CD4-positive, alpha-beta memory T cell (primary cell): ENCODE measurements at places on chromosomes 3 and 15. TPM values are rescaled to one million over a fixed set of nuclear protein-coding genes. Genes with fewer than 3 reads are reported as not detected.

DNA sequence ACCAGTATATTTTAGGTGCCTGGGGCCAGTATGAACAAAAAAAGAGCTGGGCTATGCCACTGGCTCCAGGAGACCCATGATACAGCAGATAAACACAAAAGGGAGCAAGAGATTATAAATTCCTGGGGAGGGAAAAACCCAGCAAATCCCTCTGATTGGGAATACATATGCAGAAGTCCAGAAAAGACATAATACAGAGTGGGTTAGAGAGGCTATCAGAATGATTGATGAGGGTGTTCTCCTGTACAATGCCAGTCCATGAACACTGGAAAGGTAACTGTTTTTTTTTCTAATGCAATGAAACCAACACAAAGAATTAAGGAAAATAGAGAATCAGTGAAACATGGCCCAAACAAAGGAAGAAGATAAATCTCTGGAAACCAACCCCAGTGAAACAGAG, 5.4 kb upstream of the VPS39 start:
- no peak for DNase-seq

The RAMAC gene
- total RNA-seq, result 19.3 TPM

- no peak for DNase-seq
Measured at GRCh38 chr3:104825116-104825515, 541.6 kb upstream of the ALCAM start.

- DNase-seq, result no peak
Measured at GRCh38 chr3:111471831-111472230, 70.2 kb upstream of the CD96 start.

The GDPGP1 gene
- total RNA-seq, result 10.1 TPM

DNA sequence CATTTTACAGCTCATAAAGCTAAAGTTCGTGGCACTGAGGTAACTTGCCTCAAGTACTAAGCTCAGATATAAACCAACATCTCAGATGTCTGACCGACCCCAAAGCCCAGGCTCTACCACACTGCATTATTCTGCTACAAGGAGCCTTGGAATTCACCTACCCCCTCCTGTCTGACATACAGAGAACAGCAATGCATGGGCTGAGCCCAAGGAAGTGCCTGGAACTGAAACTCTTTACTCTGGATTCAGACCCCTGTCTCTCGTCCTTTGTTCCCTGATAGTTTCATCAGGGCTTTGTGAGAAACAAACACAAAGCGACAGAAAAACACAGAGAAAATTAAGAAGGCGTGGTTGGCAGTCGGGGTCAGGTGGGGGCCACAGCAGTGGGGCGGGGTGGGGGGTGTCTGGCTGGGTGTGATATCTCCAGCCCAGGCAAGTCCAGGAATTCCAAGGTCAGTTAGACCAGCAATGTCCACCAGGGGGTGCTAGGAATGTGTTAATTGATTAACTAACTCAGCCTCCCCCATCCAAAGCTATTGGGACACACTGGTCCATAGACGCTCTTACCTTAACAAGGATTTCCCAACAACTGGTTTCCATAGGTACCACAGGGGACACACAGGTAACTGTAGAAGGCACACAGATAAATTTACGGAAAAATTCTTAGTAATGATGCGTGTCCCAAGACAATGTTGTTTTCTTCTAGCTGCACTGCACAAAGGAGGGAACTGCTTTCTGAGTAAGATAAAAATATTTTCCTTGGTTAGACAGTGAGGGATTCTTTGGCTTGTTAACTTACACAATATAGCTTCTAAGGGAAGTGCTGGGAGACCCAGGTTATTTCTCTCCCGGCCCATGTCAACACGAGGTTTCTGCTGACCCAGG, 18.8 kb upstream of the SSUH2 start:
- DNase-seq, result no peak

The RPL22L1 gene
- total RNA-seq, result 32.3 TPM

DNA sequence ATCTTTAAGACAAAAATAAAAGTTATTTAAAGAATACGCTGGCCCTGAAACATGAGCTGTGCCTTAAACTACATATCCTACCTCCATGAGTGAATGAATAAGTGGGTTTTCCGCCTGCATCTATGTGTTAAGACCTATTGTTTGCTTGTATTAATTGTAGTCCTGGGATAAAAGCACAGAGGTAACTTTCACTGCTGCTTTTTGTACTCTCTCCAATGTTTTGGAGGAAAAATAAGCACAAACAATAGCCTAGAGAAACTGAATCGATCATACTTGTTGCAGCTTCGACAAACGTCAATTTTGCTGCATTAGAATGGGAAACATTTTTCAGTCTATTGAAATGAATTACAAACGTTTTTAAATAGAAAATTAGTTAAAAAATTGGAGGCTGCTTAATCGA, 1.3 kb upstream of the CTNNB1 start:
- DNase-seq, result no peak

DNA sequence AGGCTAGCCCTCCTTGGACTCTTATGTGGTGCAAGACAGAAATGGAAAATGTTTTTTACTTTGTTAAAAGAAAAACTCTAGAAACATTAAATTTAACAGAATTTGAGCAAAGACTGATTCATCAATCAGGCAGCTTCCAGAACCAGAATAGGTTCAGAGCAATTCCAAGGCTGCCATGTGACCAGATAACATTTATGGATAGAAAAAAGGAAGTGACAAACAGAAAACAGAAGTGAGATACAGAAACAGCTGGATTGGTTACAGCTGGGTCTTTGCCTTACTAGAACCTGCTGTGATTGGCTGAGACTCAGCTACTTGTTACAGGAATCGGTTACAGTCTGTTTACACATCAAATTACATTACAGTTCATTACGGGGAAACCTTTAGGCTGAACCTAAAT, 22.5 kb upstream of the OTOL1 start:
- no peak for DNase-seq

The ANKRD63 gene
- total RNA-seq, result not detected

DNA sequence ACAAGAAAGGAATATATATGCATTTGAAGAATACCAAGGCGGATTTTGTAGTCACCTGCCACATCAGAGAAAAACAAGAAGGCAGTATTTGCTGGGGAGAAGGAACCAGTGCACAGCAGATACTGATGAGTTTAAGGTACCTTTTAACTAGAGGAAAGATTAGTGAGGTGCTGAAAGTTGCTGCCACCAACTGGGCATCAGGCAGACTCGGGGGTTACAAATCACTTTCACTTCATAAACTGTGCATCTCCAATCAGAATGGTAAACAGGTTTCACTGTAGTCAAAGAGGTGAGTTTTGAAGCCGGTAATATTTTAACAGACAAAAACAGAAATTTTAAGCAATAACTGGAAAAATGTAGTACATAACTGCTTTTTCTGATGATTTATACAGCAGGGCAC, 4.1 kb downstream of the FBN1 start:
- DNase-seq, result no peak

The CCK gene
- not detected for total RNA-seq
